ENCODE measurements at places on chromosomes 2 and 18. TPM values are rescaled to one million over a fixed set of nuclear protein-coding genes. Genes with fewer than 3 reads are reported as not detected.

The HRH4 gene
- under 0.01 TPM for total RNA-seq

The ATL2 gene
- total RNA-seq: 62.1 TPM

The RRM2 gene
- total RNA-seq: 1.5 TPM

The OR6B2 gene
- not detected for total RNA-seq

The CDH2 gene
- total RNA-seq: 2.0 TPM

The RAB6C gene
- not detected for total RNA-seq

The PARD3B gene
- 20.6 TPM for total RNA-seq
